ENCODE measurements at places on chromosomes 3 and 15.

DNA sequence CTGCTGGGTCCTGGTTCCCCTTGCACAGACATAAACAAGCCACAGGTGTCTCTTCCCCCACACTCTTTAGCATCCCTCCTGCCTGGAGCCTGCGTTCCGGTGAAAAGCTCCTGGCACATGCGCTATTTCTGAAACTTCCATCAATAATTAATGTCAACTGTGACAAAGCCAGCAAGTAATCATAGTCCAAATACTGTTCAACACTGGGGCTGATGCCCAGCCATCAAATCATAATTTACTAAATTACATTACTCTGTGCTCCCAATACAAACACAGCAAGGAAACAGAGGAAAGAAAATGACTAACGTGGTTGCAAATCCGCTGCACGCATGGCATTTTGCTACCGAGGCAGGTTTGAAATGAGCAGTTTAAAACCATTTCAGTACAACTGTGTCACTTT lies 294.7 kb downstream of the ERC2 start:
- no peak for DNase-seq

DNA sequence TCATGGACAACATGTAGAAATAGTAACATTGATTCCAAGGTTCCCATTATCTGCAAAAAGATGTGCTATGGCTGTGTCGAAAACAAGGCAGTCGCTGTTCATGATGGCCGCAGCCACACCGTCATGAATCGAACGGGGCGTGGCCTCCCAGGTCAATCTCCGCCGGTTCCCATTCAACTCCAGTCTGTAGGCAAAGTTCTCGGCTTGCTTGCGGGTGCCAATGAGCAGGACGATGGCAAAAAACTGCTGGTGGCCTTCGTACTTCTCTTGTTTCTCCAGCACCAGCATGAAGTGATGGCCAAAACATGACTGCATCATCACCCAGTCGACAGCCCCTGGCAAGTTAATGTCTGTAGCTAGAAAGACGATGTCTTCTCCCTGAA lies 20.8 kb downstream of the SIAH2 start:
- no peak for DNase-seq

- DNase-seq: no peak
These were observed 866 bp downstream of the TNIK start for GRCh38 chr3:171459137-171459941.

DNA sequence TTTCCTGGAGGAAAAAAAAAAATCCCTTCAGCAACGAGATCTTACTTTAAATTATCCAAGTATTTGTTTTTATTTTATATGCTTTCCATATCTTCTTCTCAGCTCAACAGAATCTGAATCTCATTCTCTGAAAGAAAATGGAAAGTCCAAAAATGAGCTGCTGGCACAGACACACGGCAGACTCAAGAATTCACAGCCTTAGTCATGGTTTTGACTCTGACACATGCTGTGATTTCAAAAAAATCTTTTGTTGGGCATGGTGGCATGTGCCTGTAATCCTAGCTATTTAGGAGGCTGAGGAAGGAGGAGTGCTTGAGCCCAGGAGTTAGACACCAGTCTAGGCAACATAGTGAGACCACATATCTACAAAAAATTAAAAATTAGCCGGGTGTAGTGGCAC lies 565.0 kb downstream of the MAGI1 start:
- no peak for DNase-seq

DNA sequence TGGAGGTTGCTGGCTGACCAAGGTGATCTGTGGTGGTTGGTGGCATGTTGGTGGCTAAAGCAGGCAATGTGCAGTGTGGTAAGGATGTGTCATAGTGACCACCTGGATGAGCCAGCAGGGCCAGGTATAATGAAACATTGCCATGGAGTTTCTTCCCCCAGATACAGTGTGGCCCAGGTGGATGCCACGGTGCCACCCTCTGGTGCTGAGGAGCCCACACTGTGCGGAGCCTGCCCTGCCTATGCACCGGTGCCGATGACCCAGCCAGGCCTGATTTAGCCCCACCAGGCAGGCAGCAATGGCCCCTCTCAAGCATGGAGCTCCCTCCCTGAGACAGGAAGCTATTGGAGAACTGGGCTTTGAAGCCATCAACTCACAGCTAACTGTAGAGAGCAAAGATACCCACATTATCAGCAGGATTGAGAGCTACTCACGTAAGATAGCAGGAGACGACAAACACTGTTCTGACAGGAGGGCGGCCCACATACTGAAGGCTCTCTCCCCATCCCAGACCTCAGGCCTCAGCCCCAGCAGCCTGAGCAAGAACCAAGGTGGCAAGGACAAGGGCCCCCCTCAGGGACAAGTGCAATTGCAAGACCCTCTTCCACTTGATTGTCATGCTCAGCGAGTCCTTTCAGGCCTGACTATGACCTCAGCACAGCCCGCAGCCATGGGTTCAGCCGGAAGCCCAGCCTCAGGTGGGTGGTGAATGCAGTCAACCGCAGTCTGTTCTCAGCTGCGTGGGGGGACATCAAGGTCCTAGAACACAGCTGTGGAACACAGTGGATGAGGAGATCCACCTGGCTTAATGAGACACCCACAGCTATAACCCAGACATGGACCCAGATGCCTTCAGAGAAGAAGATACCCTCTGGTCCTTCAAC lies 82.8 kb upstream of the CDV3 start:
- DNase-seq: no peak

- no peak for DNase-seq
These were observed 541.2 kb downstream of the RBMS3 start for GRCh38 chr3:29822071-29822470.

DNA sequence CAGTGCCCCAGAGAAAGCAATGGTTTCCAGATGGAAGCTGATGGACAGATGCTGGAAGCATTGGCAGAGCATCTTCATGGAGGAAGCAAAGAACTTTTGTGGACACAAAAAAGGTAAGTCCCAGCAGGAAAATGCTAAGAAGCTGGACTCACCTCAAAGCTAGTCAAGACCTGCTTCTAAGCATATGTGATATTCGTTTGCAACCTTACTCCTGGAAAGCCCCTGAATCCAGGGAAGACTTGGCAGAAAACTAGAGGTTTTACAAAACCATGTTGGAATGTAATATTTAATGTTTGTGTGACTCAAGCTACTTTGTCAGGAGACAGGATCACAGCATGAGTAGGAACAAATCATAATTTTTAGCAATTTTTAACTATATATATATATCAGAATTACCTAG lies 288.2 kb downstream of the BCHE start:
- no peak for DNase-seq

- no peak for DNase-seq
These were observed 40.1 kb downstream of the LSAMP start for GRCh38 chr3:116405231-116405630.

DNA sequence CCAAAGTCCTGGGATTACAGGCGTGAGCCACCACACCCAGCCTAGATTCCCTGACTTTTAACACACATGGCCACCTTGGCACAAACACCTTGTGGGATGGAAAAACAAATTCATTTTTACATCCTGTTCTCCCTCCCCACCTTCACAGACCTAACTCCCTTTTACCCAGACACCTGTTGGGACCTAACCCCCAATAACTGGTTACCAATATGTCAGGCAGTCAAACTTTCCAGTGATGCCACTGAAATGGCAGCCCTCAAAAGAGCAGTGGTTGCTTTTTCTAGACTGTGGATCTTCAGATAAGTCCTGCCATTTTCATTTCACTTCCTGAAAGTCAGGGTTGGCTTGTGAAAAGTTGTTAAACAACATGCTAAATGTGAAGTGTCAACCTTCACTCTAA lies 34.9 kb downstream of the SIN3A start:
- no peak for DNase-seq

GRCh38 chr15:58731756-58732535 lies 17.6 kb downstream of the ADAM10 start:
- no peak for DNase-seq

DNA sequence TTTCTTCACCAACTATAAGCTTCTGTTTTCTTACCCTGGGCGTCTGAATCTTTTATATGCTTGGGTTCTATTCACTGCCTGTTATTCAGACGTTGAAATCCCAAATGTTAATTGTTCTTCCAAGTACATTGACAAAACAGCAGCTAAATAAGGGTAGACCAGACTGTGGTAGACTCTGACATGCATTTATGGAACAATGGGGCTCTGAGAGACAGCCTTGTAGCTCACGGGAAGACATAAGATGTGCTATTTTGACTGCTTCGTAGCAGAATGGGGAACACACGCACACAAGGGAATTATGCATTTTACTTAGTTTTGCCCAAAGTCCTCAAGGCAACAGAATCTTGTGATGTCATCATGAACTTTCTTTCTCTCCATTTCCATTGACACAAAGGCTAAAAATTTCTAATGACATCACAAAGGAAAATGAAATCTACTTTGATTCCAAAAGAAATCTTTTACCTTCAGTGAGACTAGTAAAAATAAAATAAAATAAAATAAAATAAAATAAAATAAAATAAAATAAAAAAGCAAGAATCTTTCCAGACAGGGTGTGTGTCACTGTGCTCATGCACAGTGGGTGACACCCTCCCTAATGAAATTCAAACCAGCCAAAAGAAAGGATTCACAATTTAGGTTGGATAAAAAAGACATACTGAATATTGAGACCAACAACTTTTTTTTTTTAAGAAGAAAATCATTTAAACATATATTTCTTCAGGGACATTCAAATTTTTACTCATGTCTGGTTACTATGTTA lies 346.6 kb downstream of the ZBTB20 start:
- no peak for DNase-seq

GRCh38 chr15:81170511-81170910 lies 26.2 kb upstream of the IL16 start:
- DNase-seq: no peak

DNA sequence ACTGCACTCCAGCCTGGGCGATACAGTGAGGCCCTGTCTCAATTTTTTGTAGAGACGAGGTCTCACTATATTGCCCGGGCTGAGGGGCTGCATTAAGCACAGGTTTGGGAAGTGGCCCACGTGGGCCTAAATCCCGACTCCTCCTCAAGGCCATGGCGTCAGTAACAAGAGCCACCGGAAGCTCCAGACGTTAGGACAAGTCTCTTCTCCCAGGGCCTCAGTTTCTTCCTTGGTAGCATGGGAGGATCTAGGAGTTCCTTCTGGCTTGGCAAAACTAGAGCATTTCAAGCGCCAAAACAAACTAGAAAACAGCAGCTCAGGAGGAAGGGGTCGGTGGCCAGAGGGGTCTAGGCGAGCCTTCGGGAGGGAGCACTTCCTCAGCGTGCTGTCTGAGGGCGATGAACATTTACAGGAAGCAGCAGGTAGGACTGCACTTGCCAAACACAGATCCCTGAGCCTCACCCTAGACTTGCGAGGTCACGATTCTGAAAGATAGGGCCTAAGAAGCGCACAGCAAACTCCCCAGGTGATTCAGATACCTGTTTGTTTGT lies 536 bp downstream of the SNAPC5 start:
- no peak for DNase-seq

GRCh38 chr3:129527262-129527661 lies 1.2 kb upstream of the RHO start:
- no peak for DNase-seq

DNA sequence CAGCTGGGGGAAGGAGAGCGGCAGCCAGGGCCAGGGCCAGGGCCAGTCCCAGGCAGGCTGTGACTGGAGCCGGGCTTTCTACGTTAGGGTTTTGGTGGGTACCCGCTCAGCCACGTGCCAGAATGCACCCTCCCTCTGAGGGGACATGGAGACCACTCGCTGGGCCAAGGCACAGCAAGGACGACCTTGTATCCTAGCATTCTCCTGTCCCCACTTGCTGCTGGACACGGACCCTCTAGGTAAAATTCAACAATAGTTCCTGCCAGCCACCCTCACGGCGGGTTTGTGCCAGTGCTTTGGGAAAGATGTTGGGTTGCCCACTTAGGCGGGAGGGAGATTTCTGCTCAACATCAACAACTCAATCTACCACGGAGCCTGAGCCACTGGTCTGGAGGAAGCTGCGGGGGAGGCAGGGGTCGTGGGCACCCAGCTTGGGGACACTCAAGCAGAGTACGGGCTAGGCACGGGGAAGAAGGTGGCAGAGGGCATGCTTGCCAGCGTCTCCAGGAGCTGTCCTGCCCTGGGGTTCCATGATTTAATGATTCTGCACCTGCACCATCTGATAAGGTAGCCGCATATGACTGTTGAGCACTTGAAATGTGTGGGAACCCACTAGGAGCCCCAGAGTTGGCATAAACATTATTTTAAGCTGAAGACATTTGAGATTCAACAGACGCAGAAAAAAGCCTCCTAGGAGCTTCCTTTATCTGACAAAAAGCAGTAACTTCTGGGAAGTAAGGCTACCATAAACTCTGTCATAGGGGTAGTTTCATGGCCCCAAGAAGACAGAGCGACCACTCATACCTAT lies 22.5 kb upstream of the C15orf39 start:
- no peak for DNase-seq
